Left colon (tissue), 2 donors: ENCODE measurements at places on chromosomes 7 and 10. TPM values are rescaled to one million over a fixed set of nuclear protein-coding genes. Genes with fewer than 3 reads are reported as not detected.
A peak's percentile ranks its signal among the peaks of the same experiment; 100 is the strongest.

GRCh38 chr10:98587156-98587837 lies 140.6 kb upstream of the HPS1 start:
- no peak for DNase-seq

DNA sequence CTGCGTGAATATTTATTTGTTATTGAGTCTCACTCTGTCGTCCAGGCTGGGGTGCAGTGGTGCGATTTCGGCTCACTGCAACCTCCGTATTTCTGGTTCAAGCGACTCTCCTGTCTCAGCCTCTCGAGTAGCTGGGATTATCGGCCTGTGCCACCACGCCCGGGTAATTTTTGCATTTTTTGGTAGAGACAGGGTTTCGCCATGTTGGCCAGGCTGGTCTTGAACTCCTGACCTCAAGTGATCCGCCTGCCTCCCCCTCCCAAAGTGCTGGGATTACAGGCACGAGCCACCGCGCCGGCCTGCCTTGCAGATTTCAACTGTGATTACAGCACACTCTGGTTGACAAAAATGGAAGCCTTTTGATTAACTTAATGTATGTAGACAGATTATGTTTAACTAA lies 730.0 kb upstream of the VSTM2A start:
- no peak for DNase-seq

GRCh38 chr10:108616559-108617285 lies 1306.6 kb downstream of the XPNPEP1 start:
- no peak for DNase-seq

GRCh38 chr10:29446327-29446726 lies 157.5 kb downstream of the LYZL1 start:
- DNase-seq: no peak

DNA sequence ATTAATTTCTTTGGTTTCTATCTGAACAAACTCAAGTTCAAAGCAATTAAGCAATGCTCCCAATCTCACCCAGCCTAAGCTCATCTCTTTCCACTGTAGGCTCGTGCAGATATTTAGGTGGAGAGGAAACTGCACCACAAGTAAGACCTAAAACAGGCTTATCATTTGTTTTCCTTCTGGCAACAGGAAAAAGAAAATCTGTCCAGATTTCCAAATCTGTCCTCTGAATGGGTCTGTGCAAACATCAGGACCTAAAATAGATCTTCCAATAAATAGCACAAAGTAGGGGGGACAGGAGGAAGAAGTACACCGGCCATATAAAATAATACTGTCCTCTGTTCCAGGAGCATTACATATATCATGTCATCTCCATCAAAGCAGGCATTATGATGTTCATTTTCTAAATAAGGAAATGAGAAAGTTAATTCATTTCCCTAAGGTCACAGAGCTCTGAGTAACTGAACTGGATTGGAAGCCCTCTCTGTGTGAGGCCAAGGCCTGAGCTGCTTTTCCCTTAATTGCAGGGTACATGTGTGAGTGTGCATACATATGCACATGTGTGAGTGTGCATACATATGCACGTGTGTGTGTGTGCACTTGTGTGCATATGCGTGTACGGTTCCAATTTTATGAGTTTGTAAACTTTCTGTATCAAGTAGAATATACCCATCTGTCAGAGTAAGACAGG lies 92.8 kb upstream of the PARD3 start:
- no peak for DNase-seq

GRCh38 chr7:105319578-105319977 lies 69.1 kb downstream of the SRPK2 start:
- no peak for DNase-seq

DNA sequence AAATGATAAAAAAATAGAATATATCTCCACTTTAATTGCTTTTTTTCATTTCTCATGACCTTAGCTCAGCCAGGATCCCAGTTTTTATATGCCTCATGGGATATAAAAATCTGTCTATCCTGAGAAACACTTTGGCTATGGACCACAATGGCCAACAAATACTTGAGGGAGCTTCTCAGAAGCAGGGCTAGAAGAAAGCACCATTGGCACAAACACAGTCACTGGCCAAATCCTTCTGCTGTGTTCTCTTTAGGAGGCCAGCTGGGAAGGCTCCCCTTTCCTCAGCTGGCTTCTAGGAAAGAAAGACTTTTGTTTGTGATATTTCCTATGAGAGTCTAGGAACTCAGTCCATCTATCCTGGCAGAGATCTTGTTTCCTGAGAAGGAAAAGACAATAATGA lies 856.2 kb upstream of the GHITM start:
- DNase-seq: no peak

GRCh38 chr7:41706228-41706930 lies 3.5 kb upstream of the INHBA start:
- no peak for DNase-seq

DNA sequence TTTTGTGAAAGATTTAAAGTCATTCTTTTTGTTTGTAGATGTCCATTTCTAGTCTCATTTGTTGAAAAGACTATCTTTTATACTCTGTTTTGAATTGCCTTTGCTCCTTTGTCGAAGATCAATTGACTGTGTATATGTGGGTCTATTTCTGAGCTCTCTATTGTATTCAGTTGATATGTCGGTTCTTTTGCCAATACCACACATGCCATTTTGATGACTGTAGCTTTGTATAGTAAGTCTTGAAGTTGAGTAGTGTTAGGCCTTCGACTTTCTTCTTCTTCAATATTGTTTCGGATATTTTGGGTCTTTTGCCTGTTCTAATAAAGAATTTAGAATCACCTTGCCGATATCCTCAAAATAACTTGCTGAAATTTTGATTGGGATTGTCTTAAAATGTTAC lies 104.5 kb downstream of the CCSER2 start:
- DNase-seq: no peak

DNA sequence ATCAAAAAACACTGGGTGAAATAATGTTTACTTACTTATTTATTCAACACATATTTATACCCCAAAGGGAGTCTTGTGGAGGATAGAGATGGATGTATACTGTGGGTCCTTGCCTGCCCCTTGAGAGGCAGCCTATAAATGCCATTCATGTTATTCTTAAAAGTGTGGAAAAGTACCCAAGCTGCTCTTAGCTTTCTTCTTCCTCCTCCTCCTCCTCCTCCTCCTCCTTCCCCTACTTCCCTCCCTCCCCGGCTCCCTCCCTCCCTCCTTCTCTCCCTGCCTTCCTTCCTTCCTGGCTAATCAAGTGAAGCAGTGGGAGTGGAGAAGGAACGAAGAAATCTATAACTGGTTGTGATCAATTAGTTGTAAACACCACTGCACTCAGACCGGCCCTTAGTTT lies 21.2 kb upstream of the IGF2BP3 start:
- DNase-seq: no peak

GRCh38 chr10:68327889-68328786 lies 3.7 kb upstream of the HNRNPH3 start:
- no peak for DNase-seq

GRCh38 chr7:142866361-142867096 lies 11.7 kb downstream of the EPHB6 start:
- DNase-seq: no peak

DNA sequence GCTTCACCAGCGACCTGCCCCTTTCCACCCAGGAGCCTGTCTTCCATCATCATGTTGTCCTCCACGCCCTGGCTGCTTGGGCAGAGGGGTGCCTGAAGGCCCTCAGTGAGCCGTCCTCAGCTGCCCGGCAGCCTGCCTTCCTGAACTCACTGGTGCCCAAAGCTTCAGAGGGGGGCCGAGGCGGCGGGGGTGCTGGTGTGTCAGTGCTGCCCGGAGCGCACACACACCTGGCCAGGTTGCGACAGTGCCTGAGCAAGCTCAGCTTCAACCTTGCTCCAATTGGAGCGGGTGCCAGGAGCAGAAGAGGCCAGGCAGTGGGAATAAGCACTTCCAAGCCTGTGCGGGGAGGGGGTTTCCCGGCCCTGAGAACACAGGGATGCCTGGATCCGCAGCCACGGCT lies 566.3 kb downstream of the INHBA start:
- DNase-seq: no peak

GRCh38 chr10:132532749-132533560 lies 4.6 kb upstream of the INPP5A start:
- DNase-seq: peak; percentile 18

GRCh38 chr10:29687421-29688164 lies 52.8 kb upstream of the SVIL start:
- no peak for DNase-seq

GRCh38 chr7:128381161-128381821 lies 19.8 kb upstream of the PRRT4 start:
- DNase-seq: peak; percentile 29

- peak; percentile 100 for DNase-seq
Observed at GRCh38 chr10:104268713-104269645, at the start of gene GSTO2. TSS of gene GSTO2 (plus strand) at chr10:104269184. CDS start at chr10:104274916, 5,732 bp downstream.

GRCh38 chr7:151923097-151923876 lies 33.0 kb upstream of the GALNTL5 start:
- DNase-seq: peak; percentile 25

DNA sequence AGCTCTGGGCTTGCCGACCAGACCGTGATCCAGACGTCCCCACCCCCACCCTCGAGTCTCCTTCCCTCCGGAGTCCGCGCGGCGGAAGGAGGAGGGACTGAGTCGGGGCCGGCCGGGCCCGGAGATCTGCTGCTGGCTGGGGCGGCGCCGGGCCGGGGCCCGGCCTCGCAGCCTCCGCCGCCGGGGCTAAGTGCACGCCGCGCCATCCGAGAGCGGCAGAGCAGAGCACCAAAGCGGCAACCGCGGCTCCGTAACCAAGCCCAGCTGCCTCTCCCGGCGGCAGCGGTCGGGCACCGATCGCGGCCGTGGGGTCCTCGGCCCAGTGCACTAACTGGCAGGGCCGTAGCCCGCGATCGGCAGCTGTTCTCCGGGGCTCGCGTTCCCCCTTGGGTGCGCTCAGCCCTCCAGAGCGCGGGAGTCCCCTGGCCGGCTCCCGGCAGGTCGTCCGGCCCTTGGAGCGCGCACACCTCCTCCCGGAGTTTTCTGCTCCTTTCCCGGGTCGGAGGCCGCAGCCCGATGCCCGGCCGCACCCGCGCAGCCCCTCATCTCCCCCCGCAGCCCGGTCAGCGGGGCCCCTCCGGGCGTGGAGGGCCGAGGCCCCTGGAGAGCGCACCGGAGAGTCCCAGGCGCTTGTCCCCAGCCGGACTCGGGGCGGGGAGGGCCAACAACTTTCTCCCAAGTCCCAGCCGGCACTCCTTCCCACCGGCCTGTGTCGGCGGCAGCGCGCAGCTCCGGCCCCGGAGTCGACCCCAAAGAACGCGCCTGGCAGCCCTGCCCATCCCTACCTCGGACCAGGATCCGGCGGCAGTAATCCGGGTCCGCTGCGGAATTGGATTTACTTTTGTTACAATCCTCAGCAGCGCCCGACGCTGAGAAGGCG lies 799 bp downstream of the VAX1 start:
- no peak for DNase-seq

GRCh38 chr7:11026452-11027359 lies 53.0 kb downstream of the PHF14 start:
- no peak for DNase-seq

Gene BTBD16
- total RNA-seq: 0.14 TPM

Gene SKAP2
- 39.3 TPM for total RNA-seq

Gene GOLGA7B
- 0.42 TPM for total RNA-seq

Gene FEZF1
- not detected for total RNA-seq

Gene RNF148
- 1.0 TPM for total RNA-seq

Gene GPR37
- total RNA-seq: 0.61 TPM

Gene DYDC2
- total RNA-seq: not detected

Gene ARMS2
- not detected for total RNA-seq

Gene MYL10
- total RNA-seq: not detected

Gene MRPS33
- total RNA-seq: 89.6 TPM

Gene UCN3
- 4.5 TPM for total RNA-seq

Gene PDE1C
- total RNA-seq: 2.1 TPM
